H1 (cell line): ENCODE measurements at places on chromosomes 1 and 21. TPM values are rescaled to one million over a fixed set of nuclear protein-coding genes. Genes with fewer than 3 reads are reported as not detected.

- H3K4me1 ChIP-seq: peaks cover 5% of the 10 kb centered on the region
- H3K27me3 ChIP-seq: no peaks in the 10 kb centered on the region
- no peak for DNase-seq
Observed at GRCh38 chr1:205809469-205809868, 3.5 kb downstream of the SLC41A1 start.

GRCh38 chr1:171188388-171189266 lies 3.5 kb downstream of the FMO2 start:
- H3K27me3 ChIP-seq: no peaks in the 10 kb centered on the region
- H3K4me1 ChIP-seq: no peaks in the 10 kb centered on the region
- H3K36me3 ChIP-seq: no peaks in the 10 kb centered on the region
- H3K27ac ChIP-seq: no peak overlapping the region
- H3K4me3 ChIP-seq: no peak overlapping the region
- DNase-seq: peak; percentile 63

- peak overlapping the region; percentile 80 for H3K4me3 ChIP-seq
- no peak for DNase-seq
- no peaks in the 10 kb centered on the region for H3K4me1 ChIP-seq
- 0 out of 2 replicates have a peak, but pooled peaks cover 3% of the 10 kb centered on the region for H3K36me3 ChIP-seq
- H3K27me3 ChIP-seq: no peaks in the 10 kb centered on the region
Observed at GRCh38 chr1:15975358-15975804, 520 bp downstream of the ZBTB17 start.

- no peaks in the 10 kb centered on the region for H3K27me3 ChIP-seq
- no peaks in the 10 kb centered on the region for H3K36me3 ChIP-seq
- peaks cover 16% of the 10 kb centered on the region for H3K4me1 ChIP-seq
- H3K4me3 ChIP-seq: no peak overlapping the region
- no peak overlapping the region for H3K27ac ChIP-seq
Observed at GRCh38 chr1:39174390-39175081, 30.0 kb upstream of the MACF1 start.

The LCK gene
- polyA plus RNA-seq: 99.2 and 122 TPM in 2 replicates

The CYP4A22 gene
- polyA plus RNA-seq: 0.03 TPM in 1 of 2 replicates, not detected in the other

The RNF186 gene
- 0.05 TPM in 1 of 2 replicates, not detected in the other for polyA plus RNA-seq

The PRSS38 gene
- polyA plus RNA-seq: not detected in 2 replicates

- no peaks in the 10 kb centered on the region for H3K27me3 ChIP-seq
- H3K4me3 ChIP-seq: no peak overlapping the region
- no peak overlapping the region for H3K27ac ChIP-seq
- H3K36me3 ChIP-seq: no peaks in the 10 kb centered on the region
- no peaks in the 10 kb centered on the region for H3K4me1 ChIP-seq
- DNase-seq: no peak
Observed at GRCh38 chr1:162587347-162587746, 25.8 kb downstream of the UAP1 start.

The AADACL4 gene
- polyA plus RNA-seq: 0.08 and 0.13 TPM in 2 replicates

- no peaks in the 10 kb centered on the region for H3K36me3 ChIP-seq
- H3K4me1 ChIP-seq: no peaks in the 10 kb centered on the region
- no peak for DNase-seq
- no peak overlapping the region for H3K27ac ChIP-seq
- no peaks in the 10 kb centered on the region; the same call in 1 of the 2 replicates for H3K27me3 ChIP-seq
Observed at GRCh38 chr1:20358761-20359263, 68.1 kb downstream of the VWA5B1 start.

- H3K36me3 ChIP-seq: no peaks in the 10 kb centered on the region
- H3K4me1 ChIP-seq: peaks cover 5% of the 10 kb centered on the region
- H3K4me3 ChIP-seq: no peak overlapping the region
- H3K27ac ChIP-seq: no peak overlapping the region
- DNase-seq: no peak
- H3K27me3 ChIP-seq: no peaks in the 10 kb centered on the region
Observed at GRCh38 chr1:15249081-15249480, 2.1 kb downstream of the FHAD1 start.

DNA sequence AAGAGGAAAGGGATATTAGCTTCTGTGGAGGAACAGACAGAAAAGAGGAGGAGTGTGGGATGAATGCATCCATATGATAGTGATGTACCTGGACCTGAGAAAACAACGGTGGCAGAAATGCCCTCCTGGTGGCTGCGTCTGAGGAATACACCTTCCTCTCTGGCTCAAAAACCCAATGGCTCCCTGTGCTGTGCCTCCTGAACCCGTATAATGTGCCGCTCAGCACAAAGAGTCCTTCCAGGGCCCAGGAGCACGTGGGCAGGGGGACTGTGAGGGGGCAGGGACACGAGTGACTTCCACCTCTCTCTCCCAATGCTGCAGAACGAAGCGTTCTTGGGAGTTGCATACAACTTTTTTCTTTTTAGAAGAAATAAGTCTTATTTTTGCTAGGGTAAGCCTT lies 31.2 kb downstream of the IRF2BP2 start:
- DNase-seq: no peak
- no peaks in the 10 kb centered on the region for H3K27me3 ChIP-seq
- H3K27ac ChIP-seq: no peak overlapping the region
- no peaks in the 10 kb centered on the region for H3K36me3 ChIP-seq
- H3K4me3 ChIP-seq: no peak overlapping the region

- H3K4me1 ChIP-seq: no peaks in the 10 kb centered on the region
- no peaks in the 10 kb centered on the region for H3K27me3 ChIP-seq
- H3K27ac ChIP-seq: no peak overlapping the region
- peaks cover 4% of the 10 kb centered on the region for H3K36me3 ChIP-seq
- no peak for DNase-seq
Observed at GRCh38 chr21:31235671-31236450, 108.2 kb downstream of the TIAM1 start.

The FBLIM1 gene
- 66.7 and 99.1 TPM in 2 replicates for polyA plus RNA-seq

DNA sequence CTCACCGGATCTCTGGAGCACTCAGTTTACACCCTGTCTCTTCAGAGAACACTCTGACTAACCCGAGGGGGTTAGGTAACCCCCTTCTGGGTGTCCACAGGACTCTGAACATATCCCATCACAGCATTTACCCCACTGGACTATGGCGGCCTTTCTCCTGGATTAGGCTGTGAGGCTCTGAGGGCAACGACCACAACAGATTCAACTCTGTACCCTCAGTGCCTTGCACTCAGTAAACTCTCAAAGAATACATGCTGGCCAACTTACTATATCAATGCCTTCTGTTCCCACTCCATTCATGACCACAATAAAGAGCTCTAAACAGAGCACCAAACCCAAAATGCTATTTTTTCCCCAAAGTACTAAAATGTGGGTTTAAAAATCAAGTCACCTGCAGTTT lies 5.4 kb downstream of the MECR start:
- H3K36me3 ChIP-seq: no peaks in the 10 kb centered on the region
- no peak for DNase-seq
- no peak overlapping the region for H3K27ac ChIP-seq
- no peak overlapping the region for H3K4me3 ChIP-seq

DNA sequence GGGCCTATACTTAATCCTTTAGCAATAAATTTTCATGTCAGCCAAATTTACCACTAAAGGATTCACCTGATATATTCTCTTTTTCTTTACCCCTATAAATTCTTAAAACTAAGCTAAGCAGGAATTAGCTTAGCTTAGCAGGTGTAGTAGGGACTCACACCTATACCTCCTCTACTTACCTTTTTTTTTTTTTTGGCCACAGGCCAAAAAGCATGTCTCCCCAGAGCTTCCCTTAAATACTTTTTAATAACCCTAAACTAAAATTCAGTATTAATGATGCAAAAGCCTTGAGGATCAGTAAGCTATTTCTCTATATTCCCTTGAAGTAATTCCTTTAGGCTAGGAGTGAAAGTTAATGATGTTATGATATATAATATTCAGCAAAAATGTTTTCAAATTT lies 23.2 kb downstream of the PEA15 start:
- H3K4me3 ChIP-seq: no peak overlapping the region
- no peaks in the 10 kb centered on the region for H3K4me1 ChIP-seq
- peaks cover 21% of the 10 kb centered on the region for H3K36me3 ChIP-seq
- no peaks in the 10 kb centered on the region for H3K27me3 ChIP-seq
- no peak for DNase-seq

The CR1L gene
- polyA plus RNA-seq: 0.19 and 0.39 TPM in 2 replicates

DNA sequence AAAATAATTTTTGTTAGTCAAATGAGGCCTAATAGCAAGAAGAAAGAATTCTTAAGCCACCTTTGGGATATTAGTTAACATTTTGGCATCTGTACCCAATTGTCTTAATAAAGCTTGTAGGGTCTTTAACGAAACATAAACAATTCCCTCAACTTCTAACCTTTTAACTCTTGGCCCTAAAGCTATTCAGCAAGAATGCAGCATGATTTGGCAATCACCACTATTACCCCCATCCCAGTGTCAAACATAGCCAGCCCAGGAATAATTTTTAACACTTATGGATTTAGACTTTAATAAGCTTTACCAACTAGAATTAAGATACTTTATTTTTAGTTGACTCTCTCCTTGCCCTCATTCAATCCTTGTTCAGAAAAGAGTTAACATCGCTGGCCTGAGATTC lies 2.5 kb upstream of the SLC16A4 start:
- no peak for DNase-seq
- H3K36me3 ChIP-seq: no peaks in the 10 kb centered on the region
- H3K4me1 ChIP-seq: peaks cover 3% of the 10 kb centered on the region; the same call in 1 of the 2 replicates
- no peak overlapping the region for H3K27ac ChIP-seq

DNA sequence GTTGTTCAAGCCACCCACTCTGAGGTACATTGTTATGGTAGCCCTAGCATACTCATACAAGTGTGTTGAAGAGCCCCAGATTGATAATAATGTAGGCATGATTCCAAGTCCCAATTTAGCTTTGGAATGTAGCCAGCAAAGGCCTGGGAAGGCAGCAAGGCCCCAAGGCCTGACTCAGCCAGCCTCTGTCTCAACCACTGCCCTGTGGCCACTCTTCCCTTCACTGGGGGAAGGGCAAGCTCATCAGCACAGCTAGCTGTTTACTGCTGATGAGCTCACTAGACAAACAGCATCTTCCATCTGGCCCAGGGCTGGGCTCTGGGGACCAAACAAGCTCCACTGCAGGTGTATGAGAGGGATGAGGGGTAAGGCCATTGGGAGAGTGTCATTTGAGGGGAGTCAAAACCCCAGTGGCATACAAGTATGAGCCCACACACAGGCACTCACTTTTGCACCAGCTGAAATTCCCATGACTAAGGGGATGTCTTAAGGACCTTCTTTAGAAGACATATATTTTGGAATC lies 2.2 kb upstream of the IRF6 start:
- H3K27ac ChIP-seq: no peak overlapping the region
- H3K36me3 ChIP-seq: no peaks in the 10 kb centered on the region
- H3K4me3 ChIP-seq: no peak overlapping the region
- no peaks in the 10 kb centered on the region for H3K27me3 ChIP-seq

- no peaks in the 10 kb centered on the region for H3K36me3 ChIP-seq
- no peaks in the 10 kb centered on the region for H3K27me3 ChIP-seq
- no peaks in the 10 kb centered on the region for H3K4me1 ChIP-seq
Observed at GRCh38 chr1:218424502-218424901, 79.4 kb downstream of the TGFB2 start.
